ENCODE measurements at places on chromosomes 13 and 19.

GRCh38 chr13:75544681-75545330, 4.8 kb upstream of the UCHL3 start:
- no peak for DNase-seq

DNA sequence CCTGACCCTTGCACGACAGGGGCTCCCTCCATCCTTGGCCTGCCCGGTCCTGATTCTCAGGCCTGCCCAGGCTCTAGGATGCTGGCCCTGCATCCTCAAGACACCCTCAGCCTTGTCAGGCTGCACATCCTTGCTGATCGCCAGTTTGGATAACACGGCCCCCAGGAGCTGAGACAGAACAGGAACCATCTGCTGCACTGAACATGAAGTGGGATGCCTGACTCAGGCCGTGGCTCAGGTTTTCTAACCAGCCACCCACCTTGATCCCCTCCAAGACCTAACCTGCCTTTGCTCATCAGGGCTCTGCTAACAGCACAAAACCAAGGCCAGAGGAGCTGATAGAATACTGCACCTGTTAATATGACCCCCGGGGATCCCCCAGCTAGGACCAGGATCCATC, 56.0 kb downstream of the EPS15L1 start:
- DNase-seq: no peak

DNA sequence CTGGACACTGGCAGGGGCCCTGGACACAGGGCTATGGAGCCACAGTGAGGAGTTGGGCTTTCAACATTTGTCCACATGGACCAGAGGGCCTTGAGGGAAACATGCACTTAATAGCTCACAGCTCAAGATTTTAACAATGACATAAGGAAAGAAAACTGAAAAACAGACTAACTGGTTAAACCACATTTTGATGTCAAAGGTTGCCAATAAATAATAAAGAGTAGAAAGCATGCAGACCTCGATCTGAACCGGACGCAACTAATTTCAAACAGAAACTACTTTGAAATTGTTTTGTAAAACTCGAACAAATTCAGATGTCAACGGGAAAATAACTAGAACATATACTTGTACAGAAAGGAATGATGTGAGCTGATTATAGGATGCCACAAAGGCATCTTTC, 15.5 kb upstream of the ZNF888 start:
- no peak for DNase-seq

- DNase-seq: no peak
Observed at GRCh38 chr19:24140099-24140498, 53.1 kb downstream of the ZNF254 start.

- DNase-seq: no peak
Observed at GRCh38 chr13:112839356-112840105, 129.5 kb upstream of the MCF2L start.

DNA sequence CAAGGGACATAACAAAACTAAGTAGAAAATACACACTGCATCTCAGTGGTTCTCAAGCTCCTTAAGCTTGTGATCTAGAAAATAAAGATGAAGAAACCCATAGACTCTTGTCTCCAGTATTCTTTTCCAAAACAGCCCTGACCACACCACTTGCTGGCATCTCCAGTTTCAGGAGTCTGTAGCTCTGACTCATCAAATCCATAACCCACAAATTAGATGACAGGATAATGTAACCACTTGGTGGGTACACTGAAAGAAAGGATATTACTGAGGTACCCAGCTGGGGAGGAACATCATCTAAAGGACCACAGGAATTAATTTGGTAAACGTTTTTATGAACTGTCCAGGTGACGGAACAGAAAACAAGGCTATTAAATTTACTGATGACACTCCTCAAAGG, 214.7 kb downstream of the VWA8 start:
- no peak for DNase-seq

- peak; percentile 75 for DNase-seq
Observed at GRCh38 chr19:40523322-40524047, 53.2 kb upstream of the SHKBP1 start.

GRCh38 chr13:30135351-30135750, 172.0 kb downstream of the KATNAL1 start:
- no peak for DNase-seq

DNA sequence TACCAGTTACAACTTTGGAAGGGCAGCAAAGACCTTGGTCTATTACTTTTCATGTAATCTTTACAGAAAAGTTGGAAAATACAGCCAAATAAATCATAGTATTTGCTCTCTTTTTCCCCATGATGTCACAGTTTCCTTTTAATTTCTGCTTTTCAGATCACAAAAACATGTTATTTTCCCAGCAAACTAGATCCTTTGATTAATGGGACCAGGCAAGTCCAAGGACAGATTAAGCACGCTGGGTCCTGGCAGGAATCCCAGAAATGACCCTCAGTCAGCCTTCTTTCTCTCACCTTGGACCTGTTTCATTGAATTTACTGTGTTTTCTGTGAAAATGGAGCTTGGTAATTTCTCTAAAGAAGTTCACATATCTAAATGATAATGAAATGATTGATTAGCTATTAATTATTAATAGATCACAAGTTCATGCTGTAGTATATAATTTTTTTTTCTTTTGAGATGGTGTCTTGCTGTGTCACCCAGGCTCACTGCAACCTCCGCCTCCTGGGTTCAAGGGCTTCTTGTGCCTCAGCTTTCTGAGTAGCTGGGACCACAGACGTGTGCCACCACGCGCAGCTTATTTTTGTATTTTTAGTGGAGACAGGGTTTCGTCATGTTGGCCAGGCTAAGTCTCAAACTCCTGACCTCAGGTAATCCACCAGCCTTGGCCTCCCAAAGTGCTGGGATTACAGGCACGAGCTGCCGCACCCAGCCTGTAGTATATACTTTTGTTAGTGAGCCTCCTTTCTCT, 16.0 kb downstream of the SPATA13 start:
- no peak for DNase-seq

DNA sequence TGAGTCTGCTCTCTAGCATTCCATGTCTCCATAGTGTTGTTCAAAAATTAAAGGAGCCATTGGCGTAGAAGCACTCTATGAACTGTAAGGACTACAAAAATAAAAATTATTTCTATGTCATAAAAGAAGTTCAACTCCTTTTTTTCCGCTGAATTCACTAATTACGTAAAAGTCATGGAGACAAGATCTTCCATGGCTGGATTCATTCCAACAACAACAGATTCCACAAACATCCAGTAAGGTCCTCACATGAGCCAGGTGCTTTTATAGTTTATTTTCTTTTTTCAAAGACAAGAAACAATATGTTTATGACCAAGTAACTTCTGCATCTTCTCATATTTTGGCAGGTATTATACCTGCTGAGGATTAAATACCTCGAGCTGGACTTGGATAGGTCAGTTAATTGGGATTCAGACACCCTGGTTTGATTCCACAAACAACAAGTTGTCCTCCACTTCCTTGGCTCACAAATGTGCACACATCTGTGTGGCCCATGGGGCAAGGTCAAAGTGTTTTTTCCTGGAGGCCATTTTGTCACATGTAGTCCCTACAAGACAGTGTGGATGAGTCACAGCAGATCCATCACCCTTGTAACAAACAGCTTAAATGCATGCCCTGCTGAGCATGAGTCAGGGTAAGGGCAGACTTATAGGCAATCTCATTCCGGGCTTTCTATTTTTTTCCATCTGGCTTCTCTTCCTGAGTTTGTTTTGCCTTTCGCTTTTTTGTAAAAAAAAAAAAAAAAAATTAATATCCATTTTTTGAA, 475.6 kb downstream of the COG6 start:
- no peak for DNase-seq

DNA sequence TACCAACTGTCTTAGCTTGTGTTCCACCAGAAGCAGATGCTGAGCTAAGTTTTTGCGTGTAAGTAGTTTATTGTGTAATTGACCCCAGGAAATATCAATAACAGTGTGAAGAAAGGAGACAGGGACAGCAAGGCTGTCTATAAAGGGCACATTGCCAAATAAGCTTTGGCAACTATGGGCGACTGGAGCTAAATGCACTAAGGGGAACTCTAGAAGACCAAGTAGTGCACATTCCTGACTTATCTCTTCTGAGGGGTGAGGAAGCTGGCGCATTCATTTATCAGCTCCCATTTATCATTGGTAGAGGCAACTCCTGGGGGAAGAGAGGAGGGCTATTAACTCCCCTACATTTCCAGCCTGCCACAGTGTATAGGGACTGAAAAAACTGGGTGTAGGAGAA, 135.0 kb downstream of the DLEU7 start:
- DNase-seq: no peak

GRCh38 chr13:61286148-61286745, 129.4 kb downstream of the PCDH20 start:
- DNase-seq: no peak

- DNase-seq: no peak
Observed at GRCh38 chr19:5434351-5434917, 20.8 kb upstream of the ZNRF4 start.

DNA sequence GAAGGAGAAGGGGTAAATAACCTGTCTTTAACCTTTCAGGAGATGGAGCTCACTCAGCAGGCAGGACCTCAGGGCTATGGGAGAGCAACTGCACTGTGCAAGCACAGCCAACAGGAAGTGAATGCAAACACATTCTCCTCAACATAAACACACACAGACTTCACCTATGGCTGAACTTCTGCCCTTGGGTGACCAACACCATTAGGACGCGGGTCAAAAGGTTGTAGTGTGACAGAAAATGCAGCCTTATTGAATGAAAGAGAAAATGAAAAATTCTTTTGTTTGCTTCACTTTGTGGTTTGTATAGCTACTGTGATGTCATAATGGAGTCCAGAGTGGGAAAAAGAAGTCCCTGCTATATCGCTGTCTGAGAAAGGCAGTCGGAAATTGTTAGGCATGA, 323.0 kb downstream of the NDFIP2 start:
- DNase-seq: no peak

- DNase-seq: no peak
Observed at GRCh38 chr13:75010941-75011340, 471.0 kb downstream of the TBC1D4 start.

DNA sequence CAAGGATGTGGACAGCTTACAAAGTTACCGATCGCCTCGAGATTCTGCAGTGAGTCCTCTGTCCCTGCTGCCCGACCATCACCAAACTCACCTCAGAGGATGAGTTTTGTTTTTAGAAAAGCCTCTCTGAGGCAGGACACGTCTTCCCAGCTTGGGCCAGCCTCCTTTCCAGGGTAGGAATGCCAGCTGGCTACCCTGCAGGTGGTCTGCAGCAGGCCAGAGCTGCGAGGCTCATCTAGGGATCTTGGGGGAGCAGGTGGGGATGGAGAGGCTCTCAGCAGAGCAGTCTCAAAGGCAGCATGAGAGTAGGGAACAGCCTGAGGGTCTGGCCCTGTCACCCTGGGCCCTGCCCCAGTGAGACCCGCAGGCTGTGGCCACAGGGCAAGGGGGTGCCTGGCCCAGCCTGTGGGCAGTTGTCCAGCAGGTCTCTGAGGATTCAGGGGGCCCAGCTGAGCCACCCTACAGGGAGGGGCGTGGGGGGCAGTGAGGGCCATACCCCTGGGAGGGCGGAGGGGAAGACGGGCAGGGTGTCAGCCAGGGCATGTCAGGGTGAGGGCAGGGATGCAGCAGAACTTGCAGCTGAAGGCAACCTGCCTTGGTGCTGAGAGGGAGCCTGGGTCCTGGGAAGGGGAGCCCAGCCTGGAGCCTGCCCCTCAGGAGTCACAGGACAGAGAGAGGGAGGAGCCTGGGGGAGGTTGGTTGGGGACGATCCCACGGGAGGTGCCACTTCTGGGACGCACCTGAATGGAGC, 57.3 kb upstream of the TPM4 start:
- DNase-seq: peak; percentile 21

- no peak for DNase-seq
Observed at GRCh38 chr19:16039081-16039480, 37.2 kb upstream of the TPM4 start.

DNA sequence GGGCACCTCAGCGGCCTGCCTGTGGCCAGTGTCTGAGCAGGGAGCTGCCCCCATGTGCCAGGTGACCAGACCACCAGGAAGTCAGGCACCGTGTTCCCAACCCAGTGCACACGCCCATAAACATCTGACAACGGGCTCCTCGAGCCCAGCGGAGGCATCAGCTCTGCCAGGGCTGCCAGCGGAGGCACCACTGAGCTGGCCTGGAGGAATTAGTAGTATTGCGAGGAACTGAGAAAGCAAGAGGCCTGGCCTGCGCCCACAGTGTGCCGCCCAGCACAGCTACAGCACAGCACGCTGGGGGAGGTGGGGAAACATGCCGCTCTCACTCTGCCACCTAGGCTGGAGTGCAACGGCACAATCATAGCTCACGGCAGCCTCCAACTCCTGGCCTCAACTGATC, 44.6 kb downstream of the ANKRD27 start:
- DNase-seq: no peak

GRCh38 chr13:112391746-112392145, 15.6 kb downstream of the SPACA7 start:
- DNase-seq: no peak

- DNase-seq: peak; percentile 93
Observed at GRCh38 chr19:10292206-10292788, 2.5 kb downstream of the ICAM5 start.

- no peak for DNase-seq
Observed at GRCh38 chr19:8567522-8568172, 9.6 kb downstream of the MYO1F start.

Measured in GM13976 (cell line).